ENCODE measurements at places on chromosomes 5 and 9.

- no peak for DNase-seq
Observed at GRCh38 chr5:167602067-167602466, 689.4 kb upstream of the WWC1 start.

- DNase-seq, result no peak
Observed at GRCh38 chr5:110088676-110089436, 399.1 kb downstream of the MAN2A1 start.

- no peak for DNase-seq
Observed at GRCh38 chr5:127418367-127418766, 99.1 kb upstream of the PRRC1 start.

- no peak for DNase-seq
Observed at GRCh38 chr5:172074896-172075295, 68.5 kb upstream of the FBXW11 start.

DNA sequence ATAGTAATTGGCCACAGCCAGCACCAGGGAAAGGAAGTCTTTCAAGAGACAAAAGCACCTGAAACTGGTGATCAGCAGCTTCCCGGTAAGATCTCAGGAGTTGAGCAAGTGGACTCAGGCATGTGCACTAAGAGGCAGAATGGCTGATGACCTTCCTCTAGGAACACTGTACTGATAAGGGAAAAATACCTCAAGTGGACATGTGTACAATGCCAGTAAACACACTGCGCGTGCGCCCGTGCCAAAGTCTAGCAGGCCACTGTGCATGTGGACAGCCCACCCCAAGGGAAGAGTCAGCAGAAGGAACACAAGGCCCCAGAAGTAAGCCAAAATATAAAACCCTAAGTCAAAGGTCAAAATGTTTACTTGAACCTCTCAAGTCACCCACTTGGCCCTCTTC lies 423.0 kb downstream of the TUSC1 start:
- DNase-seq, result no peak

DNA sequence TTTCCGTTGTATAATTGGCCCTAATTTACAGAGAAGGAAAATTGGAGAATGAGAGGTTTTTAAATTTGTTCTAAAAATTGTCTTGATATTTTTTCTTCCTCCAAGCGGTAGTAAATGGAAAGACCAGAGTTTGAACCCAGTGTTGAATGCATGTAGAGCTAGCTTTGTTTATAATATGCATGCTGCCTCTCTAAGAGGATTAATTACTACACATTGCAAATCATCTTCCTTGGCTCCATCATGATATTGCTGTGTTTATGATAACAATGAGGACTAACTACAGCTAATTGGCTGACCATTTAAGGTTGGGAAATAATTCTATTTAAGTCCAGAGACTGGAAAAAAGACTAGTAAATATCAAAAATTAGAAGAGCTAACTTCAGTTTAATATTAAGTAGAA lies 338.5 kb downstream of the PLK2 start:
- no peak for DNase-seq

DNA sequence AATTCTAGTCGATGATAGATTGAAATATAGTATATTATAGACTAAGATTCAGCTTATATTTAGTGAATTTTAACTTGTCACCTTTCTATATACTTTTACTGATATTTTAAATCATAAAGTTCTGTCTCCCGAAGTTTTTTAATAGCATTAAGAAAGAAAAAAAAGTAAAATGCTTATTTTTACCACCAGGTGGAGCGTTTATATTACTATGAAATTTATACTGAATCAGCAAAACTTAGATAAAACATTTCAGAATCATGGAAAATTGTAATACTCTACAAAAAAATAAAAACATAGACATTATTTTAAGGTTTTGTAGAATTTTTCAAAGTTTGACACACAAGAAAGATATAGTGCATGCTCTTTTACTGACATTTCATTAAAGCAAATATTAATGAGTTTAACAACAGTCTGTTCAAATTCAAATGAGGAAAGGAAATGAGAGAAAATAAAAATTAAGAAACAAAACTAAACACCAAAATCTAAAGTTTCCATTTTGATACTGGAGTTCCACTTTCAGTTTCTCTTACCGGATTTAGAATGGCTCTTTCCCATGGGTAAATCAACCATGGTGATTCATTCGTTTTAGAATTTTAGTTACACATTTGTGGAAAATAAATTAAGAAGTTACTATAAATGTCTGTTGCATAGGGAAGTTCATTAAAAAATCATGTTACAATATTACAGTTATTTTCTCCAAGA lies 1035.3 kb downstream of the CDH12 start:
- DNase-seq, result no peak

- no peak for DNase-seq
Observed at GRCh38 chr5:130568791-130569190, 596.3 kb downstream of the HINT1 start.

DNA sequence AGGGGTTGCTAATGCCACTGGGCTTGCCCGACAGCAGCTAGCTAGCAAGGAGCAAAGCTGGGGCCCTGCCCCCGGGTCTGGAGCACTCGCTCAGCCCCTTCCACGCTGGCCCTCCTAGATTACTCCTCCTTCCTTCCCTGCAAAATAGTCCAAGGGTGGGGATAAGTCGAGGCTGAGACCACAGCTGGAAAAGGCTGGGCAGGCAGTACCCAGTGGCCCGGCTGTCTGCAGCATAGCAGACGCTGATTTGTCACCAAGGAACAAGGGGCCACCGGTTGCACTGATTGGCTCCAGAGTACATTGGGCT lies 73.9 kb downstream of the ADAMTS2 start:
- no peak for DNase-seq

- DNase-seq, result no peak
Observed at GRCh38 chr5:180636403-180637075, 12.9 kb downstream of the FLT4 start.

DNA sequence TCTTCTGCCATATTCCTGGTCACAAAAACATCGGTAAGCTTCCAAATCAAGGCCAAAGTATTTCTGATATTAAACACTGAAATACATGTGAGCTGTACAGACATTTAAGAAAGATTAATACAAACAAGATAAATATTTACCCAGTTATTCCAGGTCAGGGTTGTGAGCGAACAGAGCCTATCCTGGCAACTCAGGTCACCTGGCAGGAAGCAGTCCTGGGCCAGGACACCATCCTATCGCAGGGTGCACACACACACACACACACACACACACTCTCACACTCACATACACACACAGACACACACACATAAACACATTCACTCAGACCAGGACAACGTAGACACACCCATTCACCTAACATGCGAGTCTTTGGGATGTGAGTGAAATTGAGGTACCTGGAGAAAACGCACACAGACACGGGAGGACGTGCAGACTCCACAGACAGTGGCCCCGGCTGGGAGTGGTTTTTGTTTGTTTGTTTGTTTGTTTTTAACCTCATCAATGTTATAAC lies 82.4 kb upstream of the CACNA1B start:
- no peak for DNase-seq

All from GM18507 (cell line).